ENCODE measurements at places on chromosomes 4 and X.

DNA sequence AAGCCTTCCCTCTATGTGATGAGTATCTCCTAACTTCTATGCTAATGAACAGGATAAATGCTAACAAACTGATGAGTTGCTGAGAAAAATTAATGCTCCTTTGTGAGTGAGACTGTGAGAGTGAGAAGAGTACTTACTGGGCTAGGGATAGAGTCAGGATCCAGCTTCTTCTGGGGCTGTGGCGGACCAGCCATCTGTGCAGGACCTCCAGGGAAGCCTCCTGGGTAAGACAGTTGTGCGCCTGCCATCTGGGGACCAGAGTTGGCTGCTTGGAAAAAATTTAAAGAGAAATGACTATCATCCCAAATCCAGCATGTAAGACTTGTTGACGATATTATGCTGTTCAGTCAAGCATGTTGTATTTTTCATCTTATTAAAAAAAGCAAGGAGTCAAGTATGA, 21.0 kb downstream of the SEC24D start:
- DNase-seq: no peak

GRCh38 chr4:138992676-138993075, 22.9 kb upstream of the NOCT start:
- no peak for DNase-seq

DNA sequence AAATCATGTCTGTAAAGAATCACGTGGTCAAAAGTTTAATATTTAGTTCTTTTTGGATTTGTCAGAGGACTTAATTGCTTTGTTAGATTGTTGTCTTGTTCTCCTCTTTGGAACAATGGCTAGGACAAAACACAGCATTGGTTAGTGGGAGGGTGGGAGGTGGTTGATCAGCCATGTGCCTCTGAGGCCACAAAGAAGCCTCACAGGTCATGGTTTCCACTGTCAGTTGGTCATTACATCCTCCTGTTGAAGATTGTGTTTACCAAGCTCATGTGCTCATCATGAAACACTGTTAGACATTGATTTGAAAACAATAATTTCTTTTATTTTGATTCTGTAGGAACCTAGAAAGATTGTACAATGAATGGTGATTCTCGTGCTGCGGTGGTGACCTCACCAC, 31.9 kb downstream of the ADD1 start:
- DNase-seq: no peak

- no peak for DNase-seq
These were observed 1039.9 kb downstream of the GLUD2 start for GRCh38 chrX:122087341-122087740.

DNA sequence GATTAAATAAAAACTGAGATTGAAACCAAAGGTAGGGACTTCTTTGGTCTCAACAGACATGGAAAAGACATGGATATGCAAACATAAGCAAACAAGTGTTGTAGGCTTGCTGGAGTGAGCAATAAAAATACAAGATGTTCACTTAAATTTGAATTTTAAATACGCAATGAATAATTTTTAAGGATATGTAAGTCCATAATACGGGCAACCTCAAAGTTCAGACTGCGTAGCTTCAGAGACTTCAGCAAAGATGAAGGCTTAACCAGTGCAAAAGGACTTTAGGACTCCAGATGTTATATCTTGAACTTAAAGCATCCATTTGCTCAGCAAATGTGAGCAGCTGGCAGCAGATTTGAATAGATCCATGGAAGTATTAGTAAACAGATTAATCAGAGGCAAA, 549.3 kb downstream of the ARAP2 start:
- no peak for DNase-seq

DNA sequence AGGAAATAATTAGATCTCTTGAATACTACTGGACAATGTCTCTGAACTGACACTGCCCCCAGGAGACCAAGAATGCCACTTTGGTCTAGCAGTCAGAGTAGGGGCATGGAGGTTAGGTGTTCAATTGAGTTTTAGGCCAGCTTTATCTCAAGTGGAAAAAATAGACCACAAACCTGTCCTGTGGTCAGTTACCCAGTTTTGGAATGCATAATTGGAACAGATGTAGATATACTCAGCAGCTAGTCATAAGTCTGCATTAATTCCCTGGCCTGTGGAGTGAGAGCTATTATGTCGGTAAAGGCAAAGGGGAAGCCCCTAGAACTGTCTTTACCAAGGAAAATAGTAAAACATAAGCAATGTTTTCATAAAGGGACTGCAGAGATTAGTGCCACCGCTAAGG, 587.7 kb downstream of the GLUD2 start:
- DNase-seq: no peak

- DNase-seq: no peak
These were observed 4.8 kb upstream of the MPP1 start for GRCh38 chrX:154809939-154810665.

DNA sequence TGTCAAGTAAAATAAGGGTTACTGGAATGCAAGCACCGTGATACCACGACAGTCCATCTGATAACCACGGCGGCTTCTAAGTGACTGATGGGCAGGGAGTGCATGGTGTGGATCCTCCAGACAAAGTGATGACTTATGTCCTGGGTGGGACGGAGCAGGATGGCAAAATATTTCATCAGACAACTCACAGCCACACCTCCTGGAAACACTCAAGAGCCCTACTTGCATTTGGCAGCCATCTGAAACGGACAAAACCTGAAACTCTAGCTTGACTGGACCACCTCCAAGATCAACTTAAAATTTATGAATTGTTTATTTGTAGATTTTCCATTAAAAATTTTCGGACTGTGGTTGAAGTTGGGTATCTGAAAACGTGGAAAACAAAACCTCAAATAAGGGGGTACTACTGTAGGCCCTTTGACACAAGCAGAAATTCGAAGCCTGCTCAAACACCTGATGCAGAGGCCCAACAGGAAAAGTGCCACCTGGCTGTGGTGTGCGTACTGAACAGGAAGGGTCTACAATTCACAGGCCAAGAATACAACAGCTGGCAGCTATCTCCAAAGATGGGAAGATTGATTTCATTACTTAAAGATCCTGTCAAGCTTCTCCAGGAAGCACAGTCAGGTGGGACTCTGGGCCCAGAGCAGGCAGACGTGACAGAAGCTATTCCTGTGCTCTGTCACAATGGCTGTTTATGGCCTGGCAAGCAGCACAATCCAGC, 26.0 kb downstream of the LRIT3 start:
- no peak for DNase-seq

- DNase-seq: no peak
These were observed 33.8 kb upstream of the SLAIN2 start for GRCh38 chr4:48307528-48307927.

GRCh38 chrX:135328421-135329005, 19.2 kb downstream of the ETDC start:
- DNase-seq: no peak

- no peak for DNase-seq
These were observed 3.9 kb downstream of the KLHL8 start for GRCh38 chr4:87216469-87216868.

DNA sequence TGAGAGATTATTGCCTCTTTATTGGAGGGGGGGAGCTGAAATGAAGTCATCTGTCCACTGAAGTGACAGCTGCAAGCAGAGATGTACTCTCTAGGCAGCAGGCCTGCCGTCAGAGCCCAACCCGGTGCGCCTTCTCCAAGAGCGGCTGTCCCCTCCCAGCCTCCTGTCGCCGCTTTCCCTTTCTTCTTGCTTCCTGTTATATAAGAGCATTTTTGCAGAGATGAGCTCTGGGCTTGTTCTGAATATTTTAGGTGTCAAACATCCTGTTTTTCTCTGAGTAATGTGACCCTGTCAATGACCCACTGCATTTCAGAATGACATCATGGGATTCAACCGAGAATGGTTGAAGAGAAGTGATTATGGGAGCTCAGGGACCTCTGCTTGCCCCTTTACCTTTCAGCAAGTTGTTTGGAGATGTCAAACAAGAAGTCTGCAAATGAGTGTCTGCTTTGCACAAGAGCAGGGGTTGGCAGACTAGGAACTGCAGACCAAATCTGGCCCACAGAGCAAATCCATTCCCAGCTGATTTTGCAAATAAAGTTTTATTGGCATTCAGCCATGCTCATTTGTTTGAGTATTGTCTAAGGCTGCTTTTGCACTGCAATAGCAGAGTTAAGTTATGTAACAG, 79.9 kb downstream of the SLC9A6 start:
- peak; percentile 22 for DNase-seq

- DNase-seq: no peak
These were observed 127.5 kb upstream of the BMP3 start for GRCh38 chr4:80903020-80903419.

- DNase-seq: no peak
These were observed 58.5 kb downstream of the TENM3 start for GRCh38 chr4:182301736-182302135.

DNA sequence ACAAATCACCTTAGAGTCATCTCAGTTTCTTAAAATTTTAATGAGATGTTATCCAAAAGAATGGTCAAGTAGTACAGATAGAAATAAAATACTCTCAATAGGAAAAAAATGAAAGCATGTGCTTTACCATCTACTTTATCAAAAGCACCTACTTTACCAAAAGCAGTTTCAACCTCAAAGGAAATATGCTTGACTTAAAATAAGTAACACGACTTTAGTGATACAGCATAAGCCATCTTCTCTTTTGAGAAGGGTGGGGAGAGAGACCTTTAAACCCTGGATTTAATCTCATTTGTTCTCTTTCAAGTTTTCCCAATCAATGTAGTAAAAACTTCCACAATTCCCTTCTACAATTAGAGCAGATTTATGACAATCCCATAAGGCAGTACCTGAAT, 26.5 kb downstream of the OTUD4 start:
- no peak for DNase-seq

DNA sequence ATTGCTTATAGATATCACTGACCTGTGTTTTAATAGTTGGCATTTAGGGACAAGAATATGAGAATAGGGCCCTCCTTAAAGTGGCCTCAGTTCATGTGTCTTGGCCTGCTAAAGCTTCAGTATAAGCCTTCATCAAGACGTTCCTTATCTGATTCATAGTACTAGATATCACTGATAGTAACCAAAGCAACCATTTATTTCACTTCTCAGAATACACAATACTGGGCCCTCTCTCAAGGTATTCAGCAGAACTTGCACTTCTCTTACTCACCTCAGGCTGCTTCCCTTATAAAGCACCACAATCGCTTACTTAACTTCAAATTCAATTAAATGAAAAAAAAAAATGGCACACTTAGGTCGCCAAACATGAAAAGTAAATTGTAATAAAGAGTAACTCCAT, 259.4 kb upstream of the PCDH7 start:
- DNase-seq: no peak

Data from CD4-positive, alpha-beta T cell treated with Interleukin-12 subunit alpha and Interleukin-12 subunit beta, for 1 hour (primary cell).